Left forelimb (tissue), 1 donor: ENCODE measurements at places on chromosomes 16 and 17.

- DNase-seq = no peak
These were observed 34.8 kb downstream of the CBFA2T3 start for GRCh38 chr16:88941913-88942909.

- DNase-seq = no peak
These were observed 2.0 kb upstream of the VAMP2 start for GRCh38 chr17:8164815-8165131.

GRCh38 chr16:17468611-17469010 lies 2.1 kb downstream of the XYLT1 start:
- DNase-seq = no peak

DNA sequence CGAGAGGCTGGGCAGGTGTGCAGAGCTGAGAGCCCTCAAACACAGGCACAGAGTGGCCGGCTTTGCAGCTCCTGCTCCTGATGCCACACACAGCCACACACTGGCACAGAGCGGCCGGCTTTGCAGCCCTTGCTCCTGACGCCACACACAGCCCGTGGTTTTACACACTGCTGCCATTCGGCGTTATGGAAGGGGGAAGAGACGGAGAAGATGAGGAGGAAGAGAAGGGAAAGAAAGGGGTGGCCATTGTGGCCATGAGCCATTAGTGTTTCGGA lies 26.8 kb downstream of the WSCD1 start:
- DNase-seq = no peak

DNA sequence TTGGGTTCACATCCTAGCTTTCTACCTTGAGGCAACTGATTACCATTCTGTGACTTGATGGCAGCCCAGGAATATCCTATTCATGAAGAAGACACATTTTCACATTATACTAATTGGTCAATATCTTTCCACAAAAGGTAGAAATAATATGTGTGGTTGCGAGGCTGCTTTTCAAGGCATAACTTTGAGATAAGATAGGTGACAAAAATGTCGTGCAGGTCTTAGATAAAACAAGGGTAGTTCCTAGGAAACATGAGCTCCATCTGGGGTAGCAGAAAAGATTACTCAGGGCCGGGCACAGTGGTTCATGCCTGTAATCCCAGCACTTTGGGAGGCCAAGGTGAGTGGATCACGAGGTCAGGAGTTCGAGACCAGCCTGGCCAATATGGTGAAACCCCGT lies 22.3 kb upstream of the TEKT3 start:
- no peak for DNase-seq
